ENCODE measurements at places on chromosomes 7 and 10. TPM values are rescaled to one million over a fixed set of nuclear protein-coding genes. Genes with fewer than 3 reads are reported as not detected.

Gene ANKRD61
- total RNA-seq, result not detected

Gene SLC26A3
- total RNA-seq, result not detected

Gene DKK1
- total RNA-seq, result 170 TPM

Gene PNLIPRP1
- not detected for total RNA-seq

Gene ZP3
- not detected for total RNA-seq

Gene PPA1
- 69.0 TPM for total RNA-seq

DNA sequence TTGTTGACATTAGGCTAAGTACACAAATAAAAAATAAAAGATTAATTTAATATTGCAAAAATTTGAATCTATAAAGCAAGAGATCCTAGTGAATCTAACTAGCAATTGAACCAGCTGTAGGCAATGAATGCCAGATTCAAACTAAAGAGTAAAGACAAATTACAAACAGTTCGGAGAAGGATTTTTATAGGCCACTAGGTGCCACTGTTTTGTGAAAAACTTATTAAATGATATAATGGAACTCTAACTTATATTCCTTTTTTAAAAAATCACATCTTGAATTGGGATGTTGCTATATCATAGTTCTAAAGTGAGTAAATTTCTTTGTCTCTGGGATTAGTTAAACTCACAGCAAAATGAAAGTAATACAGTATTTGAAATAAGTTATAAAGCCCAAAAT, 39.1 kb upstream of the GNAI1 start:
- no peak for DNase-seq
- no peaks in the 10 kb centered on the region for H3K36me3 ChIP-seq
- H3K27me3 ChIP-seq, result no peaks in the 10 kb centered on the region
- H3K4me1 ChIP-seq, result no peaks in the 10 kb centered on the region

- no peak overlapping the region for H3K27ac ChIP-seq
- no peak overlapping the region for H3K4me3 ChIP-seq
- peaks cover 11% of the 10 kb centered on the region for H3K36me3 ChIP-seq
- DNase-seq, result no peak
- no peaks in the 10 kb centered on the region for H3K27me3 ChIP-seq
- H3K4me1 ChIP-seq, result peaks cover 5% of the 10 kb centered on the region
Observed at GRCh38 chr7:81744389-81744788, 25.5 kb downstream of the HGF start.

GRCh38 chr7:38309555-38309954, 36.1 kb upstream of the TARP start:
- no peak overlapping the region for H3K27ac ChIP-seq
- H3K36me3 ChIP-seq, result no peaks in the 10 kb centered on the region
- no peak for DNase-seq
- H3K4me3 ChIP-seq, result no peak overlapping the region
- peaks cover 7% of the 10 kb centered on the region for H3K27me3 ChIP-seq

DNA sequence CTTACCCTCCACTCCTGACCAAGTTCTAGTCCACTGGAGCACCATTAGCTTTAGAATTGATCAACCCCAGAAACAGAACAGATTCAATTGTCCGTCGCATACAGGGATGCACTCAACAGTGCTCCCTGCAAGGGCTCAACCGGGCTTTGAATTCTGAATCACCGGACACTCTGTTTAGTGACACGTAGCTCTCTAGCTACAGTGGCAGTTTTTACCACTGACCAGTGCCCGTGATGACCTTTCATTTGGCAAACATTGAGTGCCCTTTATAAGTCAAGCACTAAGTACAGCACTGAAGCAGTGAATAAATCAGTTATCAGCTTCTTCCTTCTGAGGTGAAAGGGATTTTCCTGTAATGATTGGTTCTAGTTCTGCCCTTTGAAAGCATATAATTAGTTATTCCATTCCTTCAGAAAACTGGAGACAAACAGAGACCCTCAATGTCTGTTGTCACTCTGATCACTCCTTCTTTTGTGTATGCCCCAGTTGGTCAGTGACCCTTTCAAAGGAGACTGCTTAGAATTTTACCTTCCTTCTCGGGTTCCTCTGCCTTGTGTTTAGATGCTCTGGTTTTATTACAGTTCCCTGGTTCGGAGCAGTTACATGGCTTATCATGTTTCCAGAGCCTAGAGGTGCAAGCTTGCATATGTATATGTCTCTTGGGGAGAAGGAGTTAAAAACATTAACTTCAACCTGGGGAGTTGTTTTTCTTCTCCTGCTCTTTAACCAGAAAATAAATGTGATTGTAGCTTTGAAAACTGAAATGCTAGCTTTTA, 68.9 kb downstream of the ZNF365 start:
- no peak for DNase-seq
- H3K4me3 ChIP-seq, result no peak overlapping the region
- H3K4me1 ChIP-seq, result peaks cover 19% of the 10 kb centered on the region
- no peaks in the 10 kb centered on the region for H3K36me3 ChIP-seq
- H3K27ac ChIP-seq, result no peak overlapping the region
